IPS DF 6.9 (cell line): ENCODE measurements at places on chromosomes 1 and 21.

- no peaks in the 10 kb centered on the region for H3K36me3 ChIP-seq
- no peak overlapping the region for H3K27ac ChIP-seq
- DNase-seq: no peak
- no peaks in the 10 kb centered on the region for H3K4me1 ChIP-seq
- H3K4me3 ChIP-seq: no peak overlapping the region
- H3K27me3 ChIP-seq: no peaks in the 10 kb centered on the region
Observed at GRCh38 chr1:25461849-25462248, 31.2 kb downstream of the MACO1 start.

DNA sequence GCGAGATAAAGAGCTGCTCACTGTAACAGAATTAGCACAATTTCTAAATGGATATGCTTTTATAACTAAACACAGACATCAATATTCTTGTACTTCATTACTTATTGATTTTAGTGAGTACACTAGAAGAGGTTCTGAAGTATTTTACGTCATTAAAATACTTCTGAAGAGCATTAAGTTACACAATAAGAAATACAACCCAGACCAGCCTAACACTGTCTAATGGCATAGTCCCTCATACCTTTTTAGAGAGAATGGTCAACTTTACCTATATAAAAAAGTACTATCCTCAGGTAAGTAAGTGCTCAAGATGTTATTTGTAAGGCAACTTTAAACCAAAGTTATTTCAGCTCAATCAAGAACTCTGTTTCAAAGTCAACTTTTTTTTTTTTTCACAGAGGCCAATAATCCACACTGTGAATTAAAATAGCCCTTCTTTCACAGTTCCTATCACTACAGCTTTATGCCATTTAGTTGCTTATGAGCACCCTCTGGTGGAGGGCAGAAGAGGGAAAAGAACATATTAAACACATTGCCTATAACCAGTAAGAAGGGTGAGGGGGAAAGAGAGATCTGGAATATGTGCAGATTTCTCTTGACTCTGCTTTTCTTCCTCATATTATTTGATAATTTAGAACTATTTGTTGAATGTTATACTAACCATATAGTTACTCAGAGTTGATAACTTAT lies 182.1 kb upstream of the DMRTA2 start:
- H3K27me3 ChIP-seq: no peaks in the 10 kb centered on the region
- H3K4me1 ChIP-seq: no peaks in the 10 kb centered on the region
- H3K4me3 ChIP-seq: no peak overlapping the region
- DNase-seq: peak; percentile 31

GRCh38 chr1:235938709-235939479 lies 72.2 kb upstream of the LYST start:
- H3K4me1 ChIP-seq: no peaks in the 10 kb centered on the region
- H3K27me3 ChIP-seq: no peaks in the 10 kb centered on the region
- DNase-seq: no peak
- H3K36me3 ChIP-seq: no peaks in the 10 kb centered on the region
- no peak overlapping the region for H3K4me3 ChIP-seq

GRCh38 chr1:220878191-220879075 lies 810 bp upstream of the HLX start:
- H3K4me1 ChIP-seq: peaks cover 4% of the 10 kb centered on the region; the same call in 1 of the 2 replicates
- peak overlapping the region; percentile 38; the same call in 1 of the 2 replicates for H3K4me3 ChIP-seq
- H3K27ac ChIP-seq: no peak overlapping the region
- H3K36me3 ChIP-seq: no peaks in the 10 kb centered on the region
- no peak for DNase-seq

DNA sequence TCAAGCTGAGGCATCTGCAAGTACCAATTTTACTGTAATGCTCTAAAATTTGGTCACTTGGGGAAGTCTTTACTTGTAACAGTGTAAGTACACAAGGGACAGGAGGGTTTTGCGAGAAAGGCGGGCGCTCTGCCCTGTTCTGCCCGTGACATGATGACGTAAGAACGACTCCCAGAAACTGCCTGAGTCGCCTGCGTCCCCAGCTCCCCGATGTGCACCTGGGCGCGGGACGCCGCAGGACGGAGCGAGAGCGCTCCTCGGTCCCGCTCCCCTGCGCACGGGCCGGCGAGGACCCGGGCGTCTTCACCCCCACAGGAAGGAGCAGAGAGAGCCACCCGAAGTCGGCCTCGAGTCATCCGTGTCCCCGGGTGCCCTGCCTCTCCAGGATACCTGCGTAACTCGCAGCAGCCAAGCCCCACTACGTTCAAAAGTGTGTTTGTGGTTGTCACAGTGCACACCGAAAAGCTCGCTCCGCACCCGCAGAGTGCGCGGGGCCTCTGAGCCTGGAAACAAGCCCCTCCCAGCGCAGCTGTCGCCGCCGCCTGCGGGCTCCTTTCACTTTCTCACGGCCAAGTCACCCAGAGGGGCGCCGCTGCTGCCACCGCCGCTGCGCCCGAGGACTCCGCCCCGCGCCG lies 3.3 kb upstream of the ZBTB18 start:
- no peaks in the 10 kb centered on the region; the same call in 1 of the 2 replicates for H3K27me3 ChIP-seq
- no peak overlapping the region for H3K27ac ChIP-seq
- peak overlapping the region; percentile 99 for H3K4me3 ChIP-seq
- no peaks in the 10 kb centered on the region for H3K36me3 ChIP-seq

DNA sequence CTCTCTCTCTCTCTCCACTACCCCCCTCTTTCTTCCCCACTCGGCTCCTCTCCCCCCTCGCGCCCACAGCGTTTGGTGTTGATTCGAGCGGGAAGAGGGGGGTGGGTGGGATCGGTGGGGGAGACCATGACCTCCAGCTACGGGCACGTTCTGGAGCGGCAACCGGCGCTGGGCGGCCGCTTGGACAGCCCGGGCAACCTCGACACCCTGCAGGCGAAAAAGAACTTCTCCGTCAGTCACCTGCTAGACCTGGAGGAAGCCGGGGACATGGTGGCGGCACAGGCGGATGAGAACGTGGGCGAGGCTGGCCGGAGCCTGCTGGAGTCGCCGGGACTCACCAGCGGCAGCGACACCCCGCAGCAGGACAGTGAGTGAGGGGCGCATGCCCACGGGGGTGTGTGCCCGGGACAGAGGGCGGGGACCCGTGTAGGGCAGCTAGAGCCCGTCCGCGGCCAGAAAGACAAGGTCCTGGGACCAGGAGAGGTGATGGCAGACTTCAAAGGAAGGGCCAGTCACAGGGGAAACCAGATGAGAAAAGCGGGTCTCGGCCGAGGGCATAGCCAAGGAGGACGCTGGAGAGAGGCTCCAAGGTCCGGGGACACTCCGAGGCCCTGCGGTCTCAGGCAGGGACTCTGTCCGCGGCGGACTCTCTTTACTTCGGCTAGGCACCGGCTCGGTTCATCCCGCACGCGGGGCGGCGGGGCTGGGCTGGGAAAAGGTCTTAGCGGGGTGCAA lies at the start of gene PRRX1:
Gene PRRX1 (plus strand): TSS at position 39 of the 735 bp plus-strand sequence. CDS start 88 bp downstream, at position 127.
- no peaks in the 10 kb centered on the region for H3K36me3 ChIP-seq
- DNase-seq: no peak
- peaks cover 3% of the 10 kb centered on the region for H3K4me1 ChIP-seq
- H3K27me3 ChIP-seq: peaks cover 87% of the 10 kb centered on the region

GRCh38 chr1:114269539-114269938 lies 115.9 kb upstream of the SYT6 start:
- no peaks in the 10 kb centered on the region for H3K4me1 ChIP-seq
- no peaks in the 10 kb centered on the region for H3K36me3 ChIP-seq
- H3K4me3 ChIP-seq: no peak overlapping the region
- no peak for DNase-seq
- H3K27me3 ChIP-seq: no peaks in the 10 kb centered on the region

DNA sequence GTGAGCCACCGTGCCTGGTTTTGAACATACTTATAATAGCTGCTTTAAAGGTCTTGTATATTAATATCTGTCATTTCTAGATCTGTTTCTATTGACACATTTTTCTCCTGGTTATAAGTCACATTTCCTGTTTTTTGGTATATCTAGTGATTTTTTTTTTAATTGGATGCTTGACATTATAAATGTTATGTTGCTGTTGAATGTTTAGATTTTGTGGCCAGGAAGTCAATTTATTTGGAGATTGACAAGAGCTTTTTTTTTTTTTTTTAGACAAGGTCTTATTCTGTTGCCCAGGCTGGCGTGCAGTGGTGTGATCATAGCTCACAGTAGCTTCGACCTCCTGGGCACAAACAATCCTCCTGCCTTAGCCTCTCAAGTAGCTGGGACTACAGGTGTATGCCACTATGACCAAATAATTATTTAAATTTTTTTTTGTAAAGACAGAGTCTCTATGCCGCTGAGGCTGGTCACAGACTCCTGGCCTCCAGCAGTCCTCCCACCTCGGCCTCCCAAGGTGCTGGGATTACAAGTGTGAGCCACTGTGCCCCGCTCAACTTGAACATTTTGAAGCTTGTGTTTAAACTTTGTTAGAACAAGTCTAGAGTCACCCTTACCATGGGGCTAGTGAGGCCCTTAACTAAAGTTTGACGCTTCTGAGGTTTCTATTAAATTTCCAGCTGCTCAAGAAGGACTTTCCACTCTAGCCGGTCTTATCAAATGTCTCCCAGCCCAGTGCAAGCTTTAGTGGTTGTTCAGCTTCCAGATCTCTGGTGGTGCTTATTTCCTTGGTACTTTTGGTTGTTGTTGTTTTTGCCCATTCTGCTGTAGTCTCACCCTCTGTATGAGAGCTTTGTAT lies 8.6 kb upstream of the CHI3L2 start:
- H3K36me3 ChIP-seq: no peaks in the 10 kb centered on the region
- H3K4me1 ChIP-seq: no peaks in the 10 kb centered on the region
- no peaks in the 10 kb centered on the region for H3K27me3 ChIP-seq
- no peak overlapping the region for H3K27ac ChIP-seq
- H3K4me3 ChIP-seq: no peak overlapping the region

DNA sequence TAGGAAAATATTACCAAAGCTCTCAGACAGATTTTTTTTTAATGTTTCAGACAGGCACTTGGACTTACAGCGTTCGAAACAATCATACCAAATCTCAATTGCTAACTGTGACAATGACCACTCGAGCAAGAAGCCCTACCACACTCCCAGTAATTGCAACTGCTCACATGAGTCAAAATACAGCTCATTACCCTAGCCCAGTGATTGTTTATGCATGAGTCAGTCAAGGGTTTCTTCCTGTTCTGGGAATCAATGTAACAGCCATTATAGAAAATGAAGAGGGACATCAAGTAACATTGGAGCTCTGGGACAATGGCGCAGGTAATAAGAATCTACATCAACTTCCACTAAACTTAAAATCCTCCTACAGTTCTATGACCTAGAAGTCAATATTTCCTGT lies 56.1 kb upstream of the SH3GLB1 start:
- H3K27ac ChIP-seq: no peak overlapping the region
- no peaks in the 10 kb centered on the region for H3K27me3 ChIP-seq
- H3K4me1 ChIP-seq: no peaks in the 10 kb centered on the region
- no peak overlapping the region for H3K4me3 ChIP-seq
- DNase-seq: no peak

- H3K4me1 ChIP-seq: no peaks in the 10 kb centered on the region
- H3K27me3 ChIP-seq: no peaks in the 10 kb centered on the region
- no peak overlapping the region for H3K27ac ChIP-seq
- DNase-seq: no peak
- H3K4me3 ChIP-seq: no peak overlapping the region
- H3K36me3 ChIP-seq: no peaks in the 10 kb centered on the region
Observed at GRCh38 chr1:216907100-216907499, 183.9 kb upstream of the ESRRG start.

DNA sequence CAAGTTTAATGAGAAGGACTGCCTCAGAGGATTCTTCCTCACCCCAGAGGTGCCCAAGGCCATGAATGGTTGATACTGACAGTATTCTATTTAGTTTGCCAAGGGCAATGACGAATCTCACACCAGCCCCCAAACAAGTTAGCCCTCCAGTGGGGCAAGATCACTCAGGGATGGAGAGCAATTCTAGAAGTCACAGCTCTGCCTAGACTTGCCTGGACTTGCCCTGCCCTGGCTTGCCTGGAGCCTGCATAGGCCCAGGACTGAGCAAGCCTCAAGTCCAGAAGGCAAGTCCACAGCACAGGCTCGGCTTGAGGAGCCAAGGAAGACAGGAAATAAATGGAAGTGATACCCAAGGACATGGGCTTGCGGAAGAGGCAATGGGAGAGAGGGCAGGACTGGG lies 39.5 kb upstream of the RGS16 start:
- H3K27ac ChIP-seq: no peak overlapping the region
- no peak overlapping the region for H3K4me3 ChIP-seq
- no peaks in the 10 kb centered on the region for H3K4me1 ChIP-seq
- DNase-seq: no peak
- no peaks in the 10 kb centered on the region for H3K27me3 ChIP-seq

DNA sequence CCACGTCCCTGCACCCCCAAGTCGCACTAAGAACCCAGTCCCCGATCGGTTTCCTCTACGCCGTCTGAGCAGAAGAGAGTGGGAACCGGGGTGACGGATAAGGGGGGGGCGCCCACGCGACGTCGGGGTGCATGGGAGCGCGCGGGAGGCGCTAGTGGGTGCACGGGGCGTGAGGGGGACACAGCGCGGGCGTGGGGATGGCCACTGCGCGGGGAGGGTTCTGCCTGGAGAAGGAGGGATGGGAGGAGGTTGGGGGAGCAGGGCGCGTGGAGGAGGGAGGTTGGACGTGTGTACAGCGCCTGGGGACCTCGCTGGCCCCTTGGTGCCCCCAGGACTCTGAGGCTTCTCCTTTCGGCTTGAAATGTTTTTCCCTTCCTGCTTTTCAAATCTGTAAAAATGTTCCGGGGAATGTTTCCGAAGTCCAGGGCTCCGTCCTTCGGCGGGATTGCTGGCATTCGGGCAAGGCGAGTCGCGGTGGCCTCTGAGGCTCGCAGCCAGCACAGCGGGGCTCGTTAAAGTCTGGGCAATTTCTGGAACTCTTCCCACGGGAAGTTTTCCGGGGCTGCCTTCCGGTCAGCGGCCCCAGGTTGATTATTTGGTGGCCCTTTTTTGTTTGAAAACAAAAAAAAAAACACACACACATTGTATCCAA lies 13.1 kb downstream of the RNF220 start:
- DNase-seq: no peak
- H3K27me3 ChIP-seq: no peaks in the 10 kb centered on the region
- no peaks in the 10 kb centered on the region for H3K36me3 ChIP-seq
- peaks cover 9% of the 10 kb centered on the region for H3K4me1 ChIP-seq

GRCh38 chr1:165603810-165604209 lies 27.2 kb upstream of the MGST3 start:
- no peak overlapping the region for H3K4me3 ChIP-seq
- no peak overlapping the region for H3K27ac ChIP-seq
- no peaks in the 10 kb centered on the region; the same call in 1 of the 2 replicates for H3K27me3 ChIP-seq

GRCh38 chr21:40902299-40902698 lies 55.3 kb upstream of the DSCAM start:
- no peak for DNase-seq
- H3K27me3 ChIP-seq: no peaks in the 10 kb centered on the region
- no peaks in the 10 kb centered on the region for H3K36me3 ChIP-seq
- no peak overlapping the region for H3K27ac ChIP-seq

DNA sequence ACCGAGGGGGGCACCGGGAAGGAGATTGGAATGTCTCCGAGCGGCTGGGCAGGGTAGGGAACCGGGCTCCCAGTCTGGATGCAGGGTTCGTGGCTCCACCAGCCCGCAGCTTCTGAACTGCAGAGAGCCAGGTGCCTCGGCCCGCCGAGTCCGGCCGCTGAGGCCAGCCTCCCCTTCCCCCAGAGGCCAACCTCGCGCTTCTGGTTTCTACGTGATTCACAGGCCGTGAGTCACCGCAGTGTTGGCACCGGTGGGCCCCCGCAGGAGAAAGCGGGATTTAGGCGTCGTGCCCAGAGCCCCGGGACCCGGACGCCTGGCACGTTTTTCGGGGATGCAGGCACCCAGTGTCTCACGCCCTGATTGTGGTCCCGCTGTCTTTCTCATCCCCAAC lies 458 bp downstream of the CRABP2 start:
- no peak for DNase-seq
- H3K4me1 ChIP-seq: peaks cover 14% of the 10 kb centered on the region
- no peak overlapping the region for H3K27ac ChIP-seq
- peaks cover 2% of the 10 kb centered on the region; the same call in 1 of the 2 replicates for H3K27me3 ChIP-seq
- peak overlapping the region; percentile 44; the same call in 1 of the 2 replicates for H3K4me3 ChIP-seq

GRCh38 chr1:76294482-76295194 lies 220.1 kb downstream of the ST6GALNAC3 start:
- H3K27me3 ChIP-seq: no peaks in the 10 kb centered on the region
- no peak overlapping the region for H3K27ac ChIP-seq
- H3K36me3 ChIP-seq: no peaks in the 10 kb centered on the region
- no peak for DNase-seq
- H3K4me1 ChIP-seq: peaks cover 3% of the 10 kb centered on the region
- H3K4me3 ChIP-seq: no peak overlapping the region
